ENCODE measurements at places on chromosomes 13 and 19. TPM values are rescaled to one million over a fixed set of nuclear protein-coding genes. Genes with fewer than 3 reads are reported as not detected.

Gene ZNF66
- 1.5 TPM for polyA plus RNA-seq

Gene ADAMTSL5
- polyA plus RNA-seq, result 3.3 TPM

Gene SIGLEC8
- polyA plus RNA-seq, result not detected

Gene ATP8A2
- polyA plus RNA-seq, result 0.29 TPM

Gene UPF3A
- 14.8 TPM for polyA plus RNA-seq

Gene RDH8
- not detected for polyA plus RNA-seq

Gene CGB2
- polyA plus RNA-seq, result not detected

Gene CIC
- 0.41 TPM for polyA plus RNA-seq

Gene TRPC4
- not detected for polyA plus RNA-seq

Gene GJB2
- polyA plus RNA-seq, result not detected

Gene NTN5
- polyA plus RNA-seq, result not detected

Gene NOTCH3
- polyA plus RNA-seq, result not detected

Gene ZNF71
- 10.4 TPM for polyA plus RNA-seq

Gene PRR36
- 0.05 TPM for polyA plus RNA-seq

Gene PRRG2
- not detected for polyA plus RNA-seq

Gene CNFN
- polyA plus RNA-seq, result 0.49 TPM

Gene KANK3
- 1.0 TPM for polyA plus RNA-seq

Gene ZNF333
- 8.1 TPM for polyA plus RNA-seq

Gene NXNL1
- polyA plus RNA-seq, result not detected
